ENCODE measurements at places on chromosomes 5 and 9.

DNA sequence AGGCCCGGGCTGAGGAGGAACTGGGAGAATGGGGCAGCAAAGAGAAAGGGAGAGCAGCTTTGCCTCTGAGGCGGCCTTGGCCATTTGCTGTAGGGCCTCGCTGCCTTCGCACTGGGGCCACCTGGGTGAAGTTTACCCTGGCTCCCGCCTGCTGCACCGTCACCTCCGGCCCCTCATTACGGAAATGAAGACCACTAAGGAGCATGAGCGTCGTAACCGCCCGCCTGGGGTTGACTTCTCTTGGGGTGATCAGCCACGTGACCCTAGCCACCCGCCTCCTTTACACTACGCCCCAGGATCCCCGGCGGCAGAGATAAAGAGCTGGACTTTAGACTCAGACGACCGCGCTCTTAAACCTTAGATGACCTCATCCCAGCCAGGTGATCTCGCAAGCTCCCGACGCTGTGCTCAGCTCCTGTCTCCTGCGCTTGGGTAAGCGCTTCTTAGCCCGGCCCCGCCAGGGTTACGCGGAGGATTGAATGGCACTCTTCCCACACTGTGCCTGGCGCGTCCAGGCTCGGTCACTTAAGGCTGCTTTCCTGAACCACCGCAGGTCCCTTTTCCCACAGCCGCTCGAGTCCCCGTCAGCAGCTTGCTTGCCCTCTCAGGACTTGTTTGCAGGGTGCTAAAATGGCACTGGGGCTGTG lies 107.9 kb upstream of the LARP1 start:
- peak; percentile 13 for DNase-seq

DNA sequence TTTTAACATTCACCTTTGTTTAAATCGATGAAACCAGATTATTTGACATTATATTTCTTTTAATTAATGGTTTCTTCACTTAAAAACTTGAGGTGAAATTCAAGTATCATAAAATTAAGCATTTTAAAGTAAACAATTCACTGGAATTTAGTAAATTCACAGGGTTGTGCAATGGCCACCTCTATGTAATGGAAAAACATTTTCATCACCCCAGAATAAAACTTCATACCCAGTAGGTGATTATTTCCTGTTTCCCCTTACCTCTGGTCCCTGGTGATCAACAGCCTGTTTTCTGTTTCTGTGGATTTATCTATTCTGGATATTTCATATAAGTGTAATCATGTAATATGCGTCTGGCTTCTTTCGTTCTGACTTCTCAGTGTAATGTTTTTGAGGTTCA lies 27.2 kb downstream of the HSPA4 start:
- no peak for DNase-seq

GRCh38 chr5:56094579-56095361 lies 100.0 kb upstream of the IL6ST start:
- peak; percentile 27 for DNase-seq

- DNase-seq: no peak
Measured at GRCh38 chr9:135268981-135269380, 181.5 kb downstream of the OLFM1 start.

Data from CD4-positive, alpha-beta T cell treated with Interleukin-12 subunit alpha and Interleukin-12 subunit beta, for 1 hour (primary cell).